ENCODE measurements at places on chromosomes 5 and 9.

GRCh38 chr9:91515074-91515687 is 91.5 kb upstream of the NFIL3 start:
- DNase-seq: peak; percentile 93

- DNase-seq: no peak
Measured at GRCh38 chr9:132927704-132928103, 16.7 kb downstream of the TSC1 start.

DNA sequence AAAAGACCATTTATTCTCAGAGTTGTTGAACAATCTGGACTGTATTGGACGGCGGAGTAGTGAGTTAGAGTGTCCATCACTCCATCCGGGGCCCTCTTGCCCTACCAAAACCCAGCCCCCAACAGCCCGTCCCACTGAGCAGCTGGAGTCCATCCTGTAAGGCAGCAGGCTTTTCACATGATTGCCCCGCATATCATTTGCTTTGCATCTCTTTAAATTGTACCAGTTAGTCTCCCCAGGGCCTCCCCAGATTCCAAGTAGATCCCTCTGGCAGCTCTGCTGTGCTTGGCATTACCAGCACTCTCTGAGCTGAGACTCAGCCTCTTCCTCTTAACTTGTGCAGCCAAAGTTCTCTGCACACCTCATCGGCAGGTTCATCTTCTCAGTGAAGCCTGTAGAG is 48.6 kb upstream of the ADCY2 start:
- DNase-seq: no peak

GRCh38 chr5:95725937-95726810 is 5.0 kb upstream of the RHOBTB3 start:
- peak; percentile 65 for DNase-seq

DNA sequence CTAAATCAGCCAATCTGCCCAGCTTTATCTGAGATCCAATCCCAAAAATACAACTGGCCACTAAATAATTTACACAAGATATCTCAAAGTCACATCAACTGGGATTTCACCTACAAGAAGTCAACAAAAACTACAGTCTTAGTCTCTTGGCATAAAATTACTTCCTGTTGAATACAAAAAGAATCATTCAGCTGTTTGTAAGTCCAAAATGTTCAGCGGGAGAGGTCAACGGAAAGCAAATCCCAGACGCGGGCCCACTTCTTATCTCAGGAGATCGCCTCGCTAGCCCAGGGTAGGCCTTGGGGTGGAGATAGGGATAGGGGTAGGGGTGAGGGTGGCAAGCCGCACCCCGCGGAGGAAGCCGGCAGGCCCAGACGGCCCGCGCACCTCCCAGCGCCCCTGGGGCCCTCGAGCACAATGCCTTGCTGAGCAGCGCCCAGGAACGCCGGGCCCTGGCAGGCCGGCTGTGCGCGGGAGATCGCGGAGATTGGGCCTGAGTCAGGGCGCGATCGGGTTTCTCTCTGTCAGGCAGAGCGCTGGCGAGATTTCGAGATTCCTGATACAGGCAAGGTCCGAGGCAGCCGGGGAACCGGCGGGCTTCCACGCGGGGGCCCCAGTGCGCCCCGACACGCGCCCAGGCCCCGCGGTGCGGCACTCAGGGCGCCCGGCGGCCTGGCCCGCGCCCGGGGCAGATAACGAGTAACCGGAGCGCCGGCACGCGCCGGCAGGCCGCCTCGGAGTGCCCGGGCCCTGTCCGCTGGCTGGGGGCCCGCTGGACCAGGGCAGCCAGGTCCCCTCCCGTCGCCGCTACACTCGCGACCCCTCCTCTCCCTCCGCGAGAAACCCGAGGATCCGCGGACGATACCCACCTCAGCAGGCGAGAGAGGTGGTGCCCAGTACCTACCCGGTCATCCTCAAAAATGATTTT is 601 bp downstream of the HINT1 start:
- peak; percentile 74 for DNase-seq

GRCh38 chr9:76729980-76730737 is 34.1 kb upstream of the PCA3 start:
- no peak for DNase-seq

- peak; percentile 50 for DNase-seq
Measured at GRCh38 chr9:20552874-20553557, 69.3 kb downstream of the MLLT3 start.

GRCh38 chr5:88665750-88666215 is 217.2 kb downstream of the MEF2C start:
- DNase-seq: peak; percentile 74

DNA sequence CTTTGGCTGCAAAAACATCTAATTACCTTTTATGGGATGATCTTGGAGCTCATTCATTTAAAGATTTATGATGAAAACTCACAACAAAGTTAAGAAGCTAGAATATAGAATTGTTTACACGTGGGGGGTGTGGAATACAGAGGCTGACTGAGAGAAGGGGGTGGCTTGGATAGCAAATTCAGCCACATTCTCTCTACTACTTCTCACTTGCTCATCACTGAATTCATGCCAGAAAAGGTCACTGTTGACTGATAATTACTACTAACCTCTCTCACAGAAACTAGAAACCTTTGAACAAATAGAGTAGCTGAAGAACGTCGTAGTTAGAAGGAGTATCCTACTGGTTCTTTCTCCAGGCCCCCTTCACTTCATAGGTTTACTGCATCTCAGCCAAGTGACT is 808.2 kb downstream of the BRINP1 start:
- no peak for DNase-seq

DNA sequence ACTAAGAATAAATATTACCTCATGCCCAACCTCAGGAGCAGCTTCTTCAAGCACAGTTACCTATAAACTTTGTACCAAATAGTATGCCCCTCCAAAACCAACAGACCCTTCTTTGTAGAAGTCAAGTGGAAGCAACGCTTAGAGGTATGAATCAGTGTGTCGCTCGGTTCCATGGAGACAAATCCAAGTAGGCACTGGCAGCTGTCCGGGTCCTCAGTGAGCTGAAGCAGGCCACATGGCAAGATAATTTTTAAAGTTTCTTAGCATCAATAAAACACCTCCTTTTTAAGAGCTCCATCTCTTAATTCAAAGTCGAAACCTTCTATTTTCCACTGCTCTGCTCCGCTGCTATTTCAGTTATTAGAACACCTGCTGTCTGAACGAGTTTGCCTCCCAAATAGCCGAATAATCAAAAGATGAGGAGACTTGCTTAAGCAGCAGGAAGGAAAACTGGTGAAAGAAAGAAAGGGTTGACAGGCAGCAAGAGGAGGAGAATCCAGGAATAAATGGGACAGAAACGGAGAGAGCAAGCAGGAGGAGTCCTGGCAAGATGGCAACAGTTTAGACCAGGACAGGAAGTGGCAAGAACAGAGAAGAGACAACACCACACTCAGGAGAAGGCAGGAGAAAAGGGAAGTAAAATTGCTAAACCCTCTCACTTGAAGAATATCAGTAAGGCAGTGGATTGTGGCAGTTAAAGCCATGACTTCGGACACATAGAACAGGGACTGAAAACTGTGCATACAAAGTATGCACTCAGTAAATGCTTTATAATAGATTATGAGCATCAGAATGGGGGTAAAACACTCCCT is 65.0 kb downstream of the PPP2R2B start:
- DNase-seq: no peak

GRCh38 chr5:76954383-76954763 is 1.5 kb downstream of the CRHBP start:
- DNase-seq: no peak

- no peak for DNase-seq
Measured at GRCh38 chr9:135108831-135109510, 21.5 kb downstream of the OLFM1 start.

- no peak for DNase-seq
Measured at GRCh38 chr5:89016741-89017303, 133.8 kb upstream of the MEF2C start.

Measured in astrocyte (in vitro differentiated cells and primary cell).